ENCODE measurements at places on chromosomes 16 and 17. TPM values are rescaled to one million over a fixed set of nuclear protein-coding genes. Genes with fewer than 3 reads are reported as not detected.

The IRF8 gene
- total RNA-seq = 0.12 TPM

The FN3K gene
- total RNA-seq = 2.9 TPM

The CHST5 gene
- not detected for total RNA-seq

The KRTAP4-3 gene
- total RNA-seq = not detected

The WNK4 gene
- 0.34 TPM for total RNA-seq

The GABARAP gene
- 144 TPM for total RNA-seq

The HIGD1B gene
- total RNA-seq = not detected

The TANGO6 gene
- 22.3 TPM for total RNA-seq

The PABPN1L gene
- not detected for total RNA-seq

The TRIM37 gene
- 63.4 TPM for total RNA-seq

The TBC1D3D gene
- total RNA-seq = not detected

The PRCD gene
- total RNA-seq = not detected

The HIRIP3 gene
- 31.6 TPM for total RNA-seq

The LSM12 gene
- 49.8 TPM for total RNA-seq

The TBC1D3C gene
- not detected for total RNA-seq

The CSH2 gene
- not detected for total RNA-seq

The PRSS33 gene
- total RNA-seq = 0.36 TPM

The SMIM36 gene
- not detected for total RNA-seq

The MYH11 gene
- total RNA-seq = not detected

The HLF gene
- 0.12 TPM for total RNA-seq

The CHRNE gene
- not detected for total RNA-seq

The DGKE gene
- 7.1 TPM for total RNA-seq

The ANKRD40CL gene
- total RNA-seq = not detected

The GNG13 gene
- total RNA-seq = not detected

The CCL4L2 gene
- not detected for total RNA-seq

The PIGQ gene
- 76.5 TPM for total RNA-seq

The AMFR gene
- total RNA-seq = 172 TPM

The CCL23 gene
- not detected for total RNA-seq

The CYGB gene
- total RNA-seq = 0.05 TPM

The RUNDC3A gene
- not detected for total RNA-seq

The EPX gene
- not detected for total RNA-seq

The ELAC2 gene
- total RNA-seq = 90.6 TPM

The ZG16 gene
- total RNA-seq = not detected

The DOC2A gene
- 1.7 TPM for total RNA-seq
